ENCODE measurements at places on chromosomes 7 and 10.
A peak's percentile ranks its signal among the peaks of the same experiment; 100 is the strongest.

GRCh38 chr10:79411546-79412495, 33.6 kb downstream of the ZCCHC24 start:
- no peak for DNase-seq

DNA sequence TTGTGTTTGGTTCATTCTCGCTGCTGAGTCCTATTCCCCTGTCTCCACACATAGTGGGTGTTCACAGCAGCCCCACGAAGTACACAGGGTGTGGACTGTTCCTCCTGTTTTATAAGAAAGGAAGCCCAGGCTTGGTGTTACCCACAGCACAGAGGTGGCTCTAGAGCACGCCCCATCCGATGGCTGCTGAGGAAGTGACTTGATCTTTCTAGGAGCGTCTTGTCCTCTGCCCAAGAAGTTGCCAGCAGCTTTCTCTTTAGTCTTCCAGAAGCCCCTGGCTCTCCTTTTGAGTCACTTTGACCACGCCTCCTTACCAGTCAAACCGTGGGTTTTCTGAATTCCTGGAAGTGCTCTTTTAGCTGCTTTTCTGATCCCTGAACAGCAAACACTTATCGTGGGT, 94.0 kb downstream of the GRK5 start:
- peak; percentile 60 for DNase-seq

GRCh38 chr10:115171392-115171960, 78.3 kb downstream of the ATRNL1 start:
- no peak for DNase-seq

DNA sequence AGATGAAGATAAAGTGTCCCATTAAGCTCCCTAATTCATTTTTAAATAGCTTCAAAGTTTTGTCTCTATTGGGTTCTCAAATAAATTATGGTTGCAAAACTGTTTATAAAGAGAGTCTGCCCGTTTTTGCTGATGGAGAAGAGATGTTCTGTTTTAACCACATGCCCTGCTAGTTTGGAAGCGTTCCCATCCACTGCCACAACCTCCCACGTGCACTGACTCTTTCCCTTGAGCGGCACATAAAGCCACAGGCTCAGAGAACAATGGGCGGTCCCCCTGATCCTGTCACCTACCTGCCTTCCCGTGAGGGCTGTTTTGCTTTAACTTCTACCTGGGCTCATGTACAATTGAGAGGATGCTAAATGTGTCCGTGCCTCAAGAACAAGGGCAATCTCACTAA, 65.5 kb downstream of the CPVL start:
- DNase-seq: no peak

DNA sequence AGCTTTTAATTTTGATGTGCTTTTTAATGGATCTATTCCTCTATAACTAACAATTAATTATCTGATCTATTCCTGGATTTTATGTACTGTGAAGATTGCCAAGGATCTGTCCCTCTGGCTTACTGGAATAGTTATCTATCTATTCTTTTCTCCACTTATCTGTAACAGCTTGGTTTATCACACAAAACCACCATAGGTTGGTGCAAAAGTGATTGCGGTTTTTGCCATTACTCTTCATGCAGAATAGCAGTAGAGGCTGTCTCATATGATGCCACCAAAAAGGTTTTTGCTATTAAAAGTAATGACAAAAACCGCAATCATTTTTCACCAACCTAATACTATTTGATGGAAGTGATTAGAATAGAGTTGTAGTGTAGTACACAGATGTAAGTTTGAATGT, 115.7 kb downstream of the PDE1C start:
- no peak for DNase-seq

DNA sequence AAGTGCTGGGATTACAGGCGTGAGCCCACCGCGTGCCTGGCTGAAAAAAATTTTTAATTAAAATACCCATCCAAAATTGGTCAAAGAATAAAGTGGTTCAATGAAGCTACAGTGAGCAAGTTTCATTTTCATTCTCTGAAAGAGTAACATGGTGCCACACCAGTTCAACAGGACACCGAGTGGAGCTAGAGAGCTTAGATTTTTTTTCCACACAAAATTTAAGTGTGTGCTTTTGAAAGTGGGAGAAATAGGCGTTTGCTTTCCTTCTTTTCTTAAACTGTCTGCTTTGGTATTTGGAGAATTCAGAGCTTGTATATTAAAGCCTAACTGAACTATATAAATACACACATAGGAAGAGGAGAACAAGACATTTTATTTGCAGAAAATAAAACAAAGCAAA, 43.4 kb downstream of the BPGM start:
- no peak for DNase-seq

DNA sequence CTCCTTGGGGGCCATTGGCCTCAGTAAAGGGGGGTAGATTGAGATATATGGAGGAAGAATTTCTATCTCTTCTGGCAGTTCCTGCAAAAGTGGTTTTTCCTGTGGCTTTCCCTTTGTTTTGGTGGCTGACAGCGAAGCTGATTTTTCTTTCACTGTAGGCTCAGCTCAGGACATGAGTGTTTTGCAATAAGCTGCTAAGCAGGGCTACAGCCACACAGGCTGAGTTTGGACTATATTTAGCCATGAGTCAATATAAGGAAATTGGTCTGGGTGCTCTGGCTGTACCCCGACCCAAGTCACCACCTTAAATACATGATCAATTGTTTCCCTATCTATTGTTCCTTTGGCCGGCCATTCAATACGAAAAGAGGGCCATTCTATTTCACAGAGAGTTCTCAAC, 212.7 kb upstream of the KCND2 start:
- no peak for DNase-seq

DNA sequence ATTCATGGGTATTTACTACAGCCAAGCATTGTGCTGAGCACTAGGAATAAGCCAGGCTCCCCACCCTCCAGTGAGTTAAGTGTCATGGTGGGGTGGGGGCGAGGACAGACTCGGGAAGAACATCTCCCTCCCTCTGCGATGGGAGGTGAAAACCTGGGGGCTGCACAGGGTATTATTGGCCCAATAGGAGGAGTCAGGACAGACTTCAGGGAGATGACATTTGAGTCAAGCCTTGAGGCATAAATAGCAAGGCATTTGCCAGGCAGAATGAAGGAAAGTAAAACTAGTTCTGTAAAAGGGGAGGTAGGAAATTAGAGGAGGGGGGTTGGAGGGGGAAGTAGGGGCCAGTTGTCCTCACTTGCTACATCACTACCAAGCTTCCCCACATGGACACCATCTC, 18.9 kb downstream of the NKX2-3 start:
- DNase-seq: no peak

DNA sequence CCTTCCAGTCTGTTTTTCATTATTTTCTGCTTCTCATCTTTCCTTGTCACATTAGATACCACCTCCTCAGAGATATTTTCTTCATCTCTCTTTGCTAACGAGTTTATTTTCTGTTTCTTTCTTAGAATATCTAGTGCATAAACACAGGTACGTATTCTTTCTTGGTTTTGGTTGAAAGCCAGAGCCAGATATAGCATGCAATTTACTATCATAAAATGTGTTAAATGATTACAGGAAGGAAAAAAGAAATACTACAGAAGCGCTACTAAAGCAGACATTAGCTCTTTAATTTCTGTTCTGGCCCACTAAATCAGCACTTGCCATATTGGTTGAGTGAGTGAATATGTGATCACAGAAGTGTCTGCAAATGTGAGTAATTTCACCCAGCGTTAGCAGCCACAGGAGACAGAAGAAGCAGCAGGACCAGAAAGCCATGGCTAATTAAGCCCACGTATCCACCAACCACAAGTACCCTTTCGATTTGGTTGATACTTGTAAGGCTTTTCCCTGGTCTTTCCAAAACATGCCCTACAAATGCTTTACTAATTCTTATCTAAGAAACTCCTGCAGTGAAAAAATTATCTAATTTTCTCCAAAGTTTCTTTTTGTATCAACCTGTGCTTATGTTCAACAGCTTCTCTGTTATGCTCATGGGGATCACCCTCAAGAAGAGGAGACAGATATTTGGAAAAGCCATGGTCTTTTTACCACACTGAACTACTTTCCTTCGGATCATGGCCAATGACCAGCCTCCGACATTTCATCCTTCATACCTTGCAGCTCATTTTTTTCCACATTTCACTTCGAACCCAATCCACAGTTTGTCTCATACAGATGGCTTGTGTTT, 23.1 kb upstream of the MACC1 start:
- DNase-seq: no peak

- DNase-seq: no peak
Measured at GRCh38 chr7:153518201-153518984, 533.8 kb upstream of the DPP6 start.

- no peak for DNase-seq
Measured at GRCh38 chr7:139798221-139798620, 20.4 kb upstream of the HIPK2 start.

GRCh38 chr7:98641646-98642500, 24.8 kb downstream of the NPTX2 start:
- DNase-seq: no peak

DNA sequence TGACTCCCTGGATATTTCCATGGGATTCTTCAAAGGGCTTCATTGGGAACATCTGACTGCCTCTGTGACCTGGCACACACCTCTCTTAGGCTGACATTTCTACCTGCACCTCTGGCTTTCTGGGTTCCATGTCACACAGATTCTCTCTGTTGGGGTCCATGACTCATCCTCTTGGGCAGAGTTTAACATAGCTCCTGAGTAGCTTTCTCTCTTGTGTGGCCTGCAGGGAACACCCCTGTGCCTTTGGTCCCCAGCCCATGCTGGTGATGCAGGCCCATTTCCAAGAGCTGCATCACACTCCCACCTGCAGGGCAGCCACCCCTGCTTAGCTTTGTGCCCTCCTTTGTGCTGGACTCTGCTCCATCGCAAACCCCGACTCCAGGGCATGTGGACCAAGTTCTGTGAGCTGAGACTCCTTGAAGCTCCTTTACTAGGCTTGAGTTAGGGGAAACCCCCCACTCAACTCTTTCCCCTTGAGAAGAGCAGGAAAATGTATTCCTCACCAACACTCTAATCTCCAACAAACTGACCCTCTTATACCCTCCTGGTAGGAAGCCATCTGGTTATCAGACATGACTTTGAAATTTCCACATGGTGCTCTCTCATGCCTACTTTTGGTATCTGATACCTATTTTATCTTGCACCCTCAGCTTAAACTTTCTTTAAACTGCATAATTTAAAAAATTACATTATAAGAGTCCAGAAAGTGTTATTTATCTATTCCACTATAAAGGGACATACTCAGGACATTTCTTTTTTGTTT, 93.3 kb downstream of the ZNF777 start:
- no peak for DNase-seq

DNA sequence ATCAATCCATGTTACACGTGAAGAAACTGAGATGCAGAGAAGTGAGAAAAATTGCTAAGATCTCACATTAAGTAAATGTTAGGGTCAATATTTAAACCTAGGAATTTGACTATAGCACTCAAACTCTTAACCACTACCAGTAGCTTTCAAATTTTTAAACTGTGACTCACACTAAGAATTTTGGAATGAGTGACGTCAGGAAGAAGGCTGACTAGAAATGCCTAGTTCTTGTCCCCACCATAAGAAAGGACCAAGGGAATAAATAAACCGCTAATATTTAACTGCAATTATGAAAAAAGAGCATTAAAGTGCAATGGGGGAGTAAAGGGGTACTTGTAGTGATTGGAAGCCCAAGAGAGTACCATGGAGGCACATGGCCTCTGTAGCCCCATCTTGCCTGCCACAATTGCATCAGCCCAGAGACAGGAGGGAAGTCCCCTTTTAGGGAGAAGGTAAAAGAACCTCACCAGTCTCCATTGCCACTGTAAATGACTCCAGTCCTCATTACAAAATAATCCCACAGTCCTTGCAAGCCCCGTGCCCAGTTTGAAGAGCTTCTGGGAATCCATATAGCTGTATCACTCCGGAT, 3.5 kb upstream of the AKR1B1 start:
- DNase-seq: no peak

DNA sequence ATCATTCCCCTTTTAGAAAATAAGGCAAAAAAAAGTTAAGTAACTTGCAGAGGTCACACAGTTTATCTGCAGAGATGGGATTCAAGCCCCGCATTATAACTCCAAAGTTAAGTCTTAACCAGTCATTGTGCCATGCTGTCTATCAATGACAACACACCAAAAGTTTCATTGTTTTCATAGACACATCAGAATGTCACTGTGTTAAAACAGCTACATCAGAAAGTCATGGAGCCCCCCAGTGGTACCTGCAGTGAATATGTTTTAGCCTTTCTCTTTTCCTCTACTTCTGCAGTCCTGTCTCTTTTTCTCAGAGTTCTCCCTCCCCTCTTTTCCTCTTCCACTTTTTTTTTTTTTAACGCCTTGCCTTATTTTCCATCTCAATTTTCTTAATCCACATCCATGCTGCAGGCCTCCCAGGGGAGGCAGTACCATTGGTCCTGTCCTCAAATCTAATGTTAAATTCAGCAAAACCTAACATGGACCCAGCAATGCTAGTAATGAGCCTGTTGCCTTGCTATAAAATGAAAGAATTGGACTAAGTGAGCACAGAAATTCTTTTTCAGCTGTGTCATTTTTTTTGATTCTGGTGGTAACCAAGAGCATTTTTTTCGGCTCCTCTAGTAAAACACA, 3.8 kb upstream of the NRCAM start:
- no peak for DNase-seq

- no peak for DNase-seq
Measured at GRCh38 chr7:69277366-69277765, 320.9 kb upstream of the AUTS2 start.

- no peak for DNase-seq
Measured at GRCh38 chr10:60542657-60543056, 153.0 kb upstream of the ANK3 start.

GRCh38 chr10:3415878-3416605, 243.5 kb upstream of the PITRM1 start:
- DNase-seq: no peak

DNA sequence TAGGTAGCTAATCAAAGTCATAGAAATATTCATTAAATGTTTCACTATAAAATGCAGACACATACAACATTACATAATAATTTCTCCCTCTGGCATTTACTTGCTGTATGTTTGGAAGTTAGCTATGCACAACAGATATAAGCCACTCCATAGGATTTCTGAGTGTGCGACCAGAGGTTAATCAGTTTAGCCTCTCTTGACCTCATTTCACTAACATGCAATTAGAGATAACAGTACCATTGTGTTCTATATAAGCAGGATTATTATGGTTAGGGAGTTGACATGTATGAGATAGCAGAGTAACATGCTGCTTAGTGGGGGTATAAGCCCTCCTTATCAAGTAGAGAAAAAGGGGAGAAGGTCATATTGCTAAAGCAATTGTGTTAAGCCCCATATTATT, 26.4 kb downstream of the GLUD1 start:
- DNase-seq: no peak

DNA sequence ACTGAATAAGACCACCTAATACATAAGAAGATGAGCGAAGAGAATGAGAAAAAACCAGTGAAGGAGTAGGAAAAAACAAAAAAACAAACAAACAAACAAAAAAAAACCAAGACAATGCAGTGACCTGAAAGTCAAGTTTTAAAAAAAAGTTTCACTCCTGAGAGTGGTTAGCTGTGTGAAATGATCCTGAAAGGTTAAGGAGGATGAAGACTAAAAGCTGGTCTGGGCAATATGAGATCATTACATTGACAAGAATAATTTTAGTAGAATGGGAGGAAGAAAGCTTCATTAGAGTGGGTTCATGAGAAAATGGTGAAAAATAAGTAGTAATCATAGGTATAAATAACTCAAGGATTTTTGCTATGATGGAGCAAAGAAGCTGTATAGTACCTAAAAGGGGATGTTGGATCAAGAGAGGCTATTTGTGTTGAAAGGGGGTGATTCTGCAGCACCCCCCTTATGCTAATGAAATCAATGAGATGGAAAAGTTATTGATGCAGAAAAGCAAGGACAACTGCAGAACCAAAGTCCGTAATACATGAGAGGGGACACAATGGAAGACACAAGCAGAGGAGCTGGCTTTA, 80.2 kb downstream of the KMT2C start:
- DNase-seq: no peak

All from effector memory CD8-positive, alpha-beta T cell (primary cell).